ENCODE measurements at places on chromosomes 1 and 21.

DNA sequence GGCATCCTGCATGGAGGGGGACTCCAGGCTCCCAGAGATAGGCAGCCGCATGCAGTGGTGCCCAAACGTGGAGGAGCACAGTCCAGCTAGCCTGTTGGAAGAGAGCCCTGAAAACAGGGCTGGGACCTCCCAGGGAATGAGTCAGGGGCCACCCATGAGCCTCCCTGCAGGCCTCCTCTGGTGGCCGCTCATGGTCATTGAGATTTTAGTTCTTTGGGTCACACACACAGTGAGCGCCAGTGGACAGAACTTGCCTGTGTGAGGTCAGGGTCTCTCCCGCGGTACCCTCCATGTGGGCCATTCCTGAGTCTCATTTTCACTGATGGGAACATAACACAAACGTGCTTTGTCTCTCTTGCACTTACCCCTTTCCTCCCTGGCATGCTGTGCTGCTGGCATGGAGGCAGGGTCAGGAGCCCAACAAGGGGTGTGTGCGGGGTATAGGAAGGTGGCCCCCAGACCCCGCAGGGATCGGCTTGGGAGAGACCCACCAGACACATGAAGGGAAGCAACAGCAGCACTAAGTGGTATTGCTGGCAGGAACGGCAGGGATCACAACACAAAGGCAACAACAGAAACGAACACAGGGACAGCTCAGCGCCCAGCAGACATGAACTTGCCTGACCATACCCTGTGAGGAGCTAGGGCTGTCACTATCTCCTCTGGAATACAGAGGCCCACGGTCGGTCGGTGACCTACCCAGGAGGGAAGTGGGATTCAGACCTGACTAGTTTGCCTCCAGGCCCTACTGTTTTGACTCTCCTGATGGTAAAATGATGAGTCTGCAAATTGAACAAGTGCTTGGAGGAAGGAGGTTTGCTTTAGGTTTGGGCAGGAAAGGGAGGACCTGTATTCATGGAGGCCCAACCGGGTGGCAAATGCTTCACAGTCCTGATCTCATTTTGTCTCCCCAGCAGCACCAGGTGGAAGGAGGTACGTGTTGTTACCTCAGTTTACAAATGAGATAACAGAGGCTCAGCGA, 31.8 kb downstream of the ABCG1 start:
- no peak for DNase-seq

DNA sequence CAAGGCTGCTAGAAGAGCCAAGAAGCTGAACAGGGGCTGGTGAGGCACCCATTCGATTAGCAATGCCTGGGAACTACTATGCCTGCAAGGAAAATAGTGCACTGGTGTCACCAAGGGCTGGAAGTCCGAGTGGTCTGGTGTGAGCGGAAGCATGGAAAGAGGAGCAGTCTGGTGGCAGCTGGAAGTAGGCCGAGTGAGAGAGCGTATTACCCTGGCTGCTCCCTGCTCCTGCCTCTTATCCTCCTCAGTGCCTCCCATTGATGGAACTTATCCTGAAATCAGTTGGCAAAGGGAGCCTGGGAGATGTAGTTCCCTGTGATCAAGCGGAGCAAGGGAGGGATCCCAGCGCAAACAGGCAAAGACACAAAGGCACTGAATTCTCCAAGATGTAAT, 9.6 kb downstream of the SMAP2 start:
- no peak for DNase-seq

DNA sequence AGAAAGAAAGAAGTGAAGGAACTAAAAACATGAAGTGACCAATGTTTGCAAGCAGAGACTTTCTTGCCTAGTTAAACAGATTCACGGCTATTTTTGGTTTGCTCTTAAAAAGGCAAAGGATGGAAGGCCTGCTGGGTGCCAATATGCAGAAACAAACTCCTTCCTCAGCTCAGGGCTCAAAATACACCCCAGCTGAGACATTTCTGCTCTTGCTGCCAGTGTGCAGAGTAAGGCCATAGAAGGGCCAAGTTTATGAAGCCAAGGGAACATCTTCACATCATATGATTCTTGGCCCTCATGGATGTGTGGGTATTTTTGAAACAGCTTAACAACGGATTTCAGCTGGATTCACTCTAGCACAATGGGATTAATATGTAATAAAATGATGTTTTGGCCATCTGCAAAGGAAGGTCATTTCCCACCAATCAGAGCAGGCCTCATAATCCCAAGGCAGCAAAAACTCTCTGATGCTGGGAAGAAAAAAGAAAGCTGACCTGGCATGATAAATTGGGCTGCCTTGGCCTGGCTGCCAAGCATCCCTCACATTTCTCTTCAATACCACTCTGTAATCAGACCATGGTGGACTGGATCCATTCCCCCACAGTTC, 70.7 kb downstream of the CAPZB start:
- DNase-seq: no peak

DNA sequence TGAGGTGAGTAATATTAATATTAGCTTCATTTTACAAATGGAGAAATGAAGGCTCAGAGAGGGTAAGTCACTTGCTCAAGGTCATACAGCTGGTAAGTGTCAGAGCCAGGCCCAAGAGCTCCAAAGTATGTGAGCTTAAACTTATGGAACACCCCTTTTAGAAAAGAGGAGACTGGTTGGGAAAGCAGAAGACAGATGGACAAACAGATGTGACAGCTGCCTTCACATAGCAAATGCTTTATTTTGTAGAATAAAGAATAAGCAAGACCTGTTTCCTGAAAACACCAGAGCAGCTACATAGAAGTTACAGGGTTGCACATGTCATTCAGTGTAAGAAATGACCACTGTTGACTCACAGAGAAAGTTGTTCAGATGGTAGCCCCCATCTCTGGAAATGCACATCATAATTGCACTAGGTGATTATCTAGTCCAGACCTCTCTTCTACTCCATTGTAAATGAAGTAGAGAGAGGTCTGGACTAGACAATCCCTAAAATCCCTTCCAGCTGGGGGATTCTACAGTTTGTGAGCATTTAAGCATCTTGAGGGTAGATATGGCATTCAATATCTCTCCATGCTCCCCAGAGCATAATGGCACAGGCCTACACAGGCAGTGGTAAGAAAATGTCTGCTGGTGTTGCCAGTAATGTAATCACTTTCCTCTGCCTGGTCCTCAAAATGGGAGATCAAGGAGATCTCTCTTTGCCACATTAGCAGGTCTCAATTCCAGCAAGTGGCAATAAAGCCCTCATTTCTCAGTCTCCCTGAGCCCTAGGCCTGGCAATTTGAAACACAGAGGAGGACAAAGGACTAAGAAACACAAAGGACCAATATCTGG, 188.2 kb upstream of the FGGY start:
- no peak for DNase-seq

- DNase-seq: peak; percentile 66
Measured at GRCh38 chr1:204915861-204916495, 45.3 kb downstream of the NFASC start.

DNA sequence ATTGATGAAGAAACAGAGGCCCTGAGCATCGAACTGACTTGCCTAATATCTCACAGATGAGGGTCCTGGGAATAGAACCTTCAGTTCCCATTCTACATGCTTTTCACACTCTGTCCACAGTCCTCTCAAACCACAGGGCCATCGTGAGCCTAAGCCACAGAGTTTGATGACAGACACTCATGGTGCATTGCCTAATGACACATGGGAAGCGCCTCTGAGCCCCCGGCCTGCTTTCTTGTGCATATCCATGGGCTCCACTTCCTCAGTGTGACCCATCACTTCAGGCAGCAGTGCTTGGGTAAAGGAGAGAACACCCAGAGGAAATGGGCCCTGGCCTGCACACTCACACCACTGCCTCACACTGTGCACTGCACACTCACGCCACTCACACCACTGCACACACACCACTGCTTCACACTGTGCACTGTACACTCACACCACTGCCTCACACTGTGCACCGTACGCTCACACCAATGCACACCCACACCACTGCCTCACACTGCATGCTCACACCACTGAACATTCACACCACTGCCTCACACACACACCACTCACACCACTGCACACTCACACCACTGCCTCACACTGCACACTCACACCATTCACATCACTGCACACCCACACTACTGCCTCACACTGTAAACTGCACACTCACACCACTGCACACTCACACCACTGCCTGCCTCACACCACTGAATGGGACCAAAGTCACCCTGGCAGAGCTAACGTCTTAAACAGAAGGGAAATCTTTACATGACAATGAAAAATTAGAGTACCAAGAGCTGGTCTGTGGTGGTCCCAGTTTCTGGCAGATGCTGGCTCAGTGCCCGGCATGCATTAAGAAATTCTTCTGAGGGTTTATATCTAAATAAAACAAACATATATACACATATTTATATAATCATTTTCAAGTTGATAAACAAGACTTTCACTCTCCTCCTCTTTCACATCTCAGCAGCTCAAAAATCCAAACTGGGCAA, 53.0 kb downstream of the KANK4 start:
- DNase-seq: no peak

DNA sequence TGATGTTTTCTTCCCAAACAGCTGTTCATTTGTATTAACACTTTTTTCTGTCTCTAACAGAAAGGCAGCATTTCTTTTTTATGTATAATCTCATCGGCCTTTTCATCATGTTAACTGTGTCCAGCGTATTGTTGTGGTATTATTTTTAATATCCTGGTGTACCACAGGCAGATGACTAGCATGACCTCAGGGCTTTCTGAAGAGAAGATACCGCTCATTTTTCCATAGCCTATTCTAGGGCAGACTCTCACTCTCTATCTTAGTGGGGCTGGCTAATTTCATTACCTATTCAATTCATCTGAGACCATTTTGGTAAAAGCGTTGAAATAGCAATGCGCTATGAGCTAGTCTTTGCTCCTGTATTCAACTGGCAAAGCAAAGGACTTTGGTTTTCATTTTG, 209.9 kb downstream of the SDCCAG8 start:
- no peak for DNase-seq

DNA sequence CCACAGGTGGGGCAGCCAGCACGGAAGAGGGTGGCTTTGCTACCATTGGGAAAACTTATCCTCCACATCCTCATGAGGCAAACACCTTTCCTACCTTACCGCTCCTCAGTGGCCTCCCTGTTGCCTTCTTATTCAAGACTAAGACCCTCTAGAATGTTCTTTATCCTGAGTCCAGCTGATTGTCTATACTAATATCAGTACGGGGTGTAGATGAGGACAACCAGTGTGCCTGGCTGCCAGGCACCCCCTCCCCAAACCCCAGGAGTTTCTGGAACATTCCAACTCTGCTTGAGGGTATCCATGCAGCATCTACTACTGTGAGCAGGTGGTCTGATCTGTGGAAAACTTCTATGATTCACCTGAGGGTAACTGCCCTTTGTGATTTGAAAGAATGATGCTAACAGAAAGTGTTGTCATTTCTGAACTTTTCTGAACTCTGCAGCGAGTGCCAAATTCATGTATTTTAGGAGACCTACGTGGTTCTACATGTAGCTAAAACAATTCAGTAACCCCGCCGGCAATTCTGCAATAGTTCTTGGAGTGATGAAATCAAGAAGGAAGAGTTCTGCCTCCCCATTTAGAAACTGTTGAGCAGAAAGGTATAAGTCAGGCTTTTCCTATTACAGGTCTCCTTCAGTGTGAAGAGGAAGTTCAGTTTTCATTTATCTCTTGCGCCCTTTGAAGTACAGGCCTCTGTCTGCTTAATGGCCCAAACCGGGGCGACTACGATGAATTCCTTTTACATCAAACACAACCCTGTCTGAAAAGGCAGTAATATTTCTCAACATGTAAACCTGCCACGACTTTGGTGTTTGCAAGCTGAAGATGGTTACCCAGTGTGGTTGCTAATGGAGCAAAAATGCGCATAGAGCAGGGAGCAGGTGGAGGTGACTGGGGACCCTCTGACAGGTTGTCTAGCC, 80.4 kb downstream of the RUNX1 start:
- DNase-seq: no peak

DNA sequence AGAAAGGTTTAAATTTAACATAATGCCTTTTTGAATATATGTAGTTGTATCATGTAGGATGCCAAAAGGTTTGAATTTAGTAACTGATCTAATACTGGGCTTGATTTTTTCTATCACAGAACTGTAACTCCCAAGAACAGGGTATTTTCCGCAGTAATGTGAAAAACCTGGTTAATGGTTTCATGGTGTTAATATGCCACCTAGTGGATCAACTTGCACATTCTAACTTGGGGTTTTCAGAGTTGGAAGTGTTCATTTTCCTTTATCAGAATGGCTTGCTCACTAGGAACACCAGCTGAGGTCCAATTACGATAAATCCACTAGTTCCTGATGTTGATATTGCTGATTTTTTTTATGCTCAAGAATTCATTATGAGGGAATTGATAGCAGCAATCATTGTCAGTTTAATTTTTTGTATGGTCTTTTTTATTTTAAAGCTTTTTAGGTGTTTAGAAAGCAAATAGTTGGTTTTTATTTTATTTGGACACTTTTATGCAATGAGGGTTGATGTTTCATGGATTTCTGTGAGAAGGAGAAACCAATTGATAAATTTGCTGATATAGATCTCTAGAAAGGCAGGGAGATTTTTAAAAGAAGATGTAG, 157.2 kb downstream of the PLA2G4A start:
- DNase-seq: peak; percentile 53

DNA sequence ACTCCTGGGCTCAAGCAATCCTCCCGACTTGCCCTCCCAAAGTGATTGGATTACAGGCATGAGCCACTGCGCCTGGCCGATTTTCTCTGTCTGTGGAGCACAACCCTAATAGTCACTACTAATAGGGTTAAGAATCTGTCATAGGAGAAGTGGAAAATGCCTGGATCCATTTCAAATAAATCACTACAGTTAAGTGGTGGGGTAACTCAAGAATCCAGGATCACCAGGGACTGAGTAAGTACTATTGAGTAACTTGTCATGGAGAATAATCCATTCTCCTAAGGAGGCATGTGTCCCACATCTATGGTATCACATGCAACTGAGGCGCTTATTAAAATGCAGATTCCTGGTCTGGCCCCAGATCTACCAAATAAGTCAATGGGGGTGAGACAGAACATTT, 53.2 kb downstream of the OPTC start:
- DNase-seq: no peak

GRCh38 chr1:177801790-177802189, 168.1 kb downstream of the SEC16B start:
- DNase-seq: no peak

GRCh38 chr1:90381598-90381997, 335.5 kb downstream of the BARHL2 start:
- no peak for DNase-seq

DNA sequence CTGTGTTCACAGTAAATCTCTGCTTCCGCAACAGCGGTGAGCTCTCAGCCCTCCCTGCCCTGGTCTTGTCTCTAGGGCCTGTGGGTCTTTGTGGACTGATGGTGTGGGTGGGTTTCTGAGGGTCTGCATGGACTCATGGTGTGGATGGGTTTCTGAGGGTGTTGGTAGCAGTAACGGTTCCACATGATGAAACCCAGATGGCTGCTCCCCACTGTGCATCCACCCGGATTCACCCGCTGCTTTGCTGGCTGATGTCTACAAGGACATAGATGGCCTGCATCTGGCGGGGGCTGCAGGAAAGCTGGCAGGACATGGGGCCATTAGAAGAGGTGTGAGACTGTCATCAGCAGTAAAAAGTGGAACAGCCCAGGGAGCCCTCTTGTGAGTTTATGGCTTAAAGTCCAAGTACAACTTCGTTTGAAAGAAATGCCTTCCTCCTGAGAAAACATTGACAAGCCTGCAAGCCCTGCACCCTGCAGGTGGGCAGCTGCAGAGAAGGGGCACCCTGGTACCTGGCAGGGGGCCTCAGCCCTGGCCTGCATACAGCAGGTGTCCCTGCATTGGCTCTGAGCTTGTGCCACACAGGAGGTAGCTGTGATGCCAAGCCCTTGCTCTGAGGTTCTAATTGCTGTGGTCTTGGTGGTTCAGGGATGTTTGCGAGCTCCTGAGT, 156.9 kb upstream of the COL6A1 start:
- DNase-seq: no peak

GRCh38 chr1:92376345-92376744, 77.5 kb downstream of the RPAP2 start:
- no peak for DNase-seq

- no peak for DNase-seq
Measured at GRCh38 chr1:3733883-3734589, 18.2 kb upstream of the CCDC27 start.
